ENCODE measurements at places on chromosomes 16 and 17.
A peak's percentile ranks its signal among the peaks of the same experiment; 100 is the strongest.

GRCh38 chr17:38872671-38873385, 3.0 kb downstream of the LASP1 start:
- no peak for DNase-seq

DNA sequence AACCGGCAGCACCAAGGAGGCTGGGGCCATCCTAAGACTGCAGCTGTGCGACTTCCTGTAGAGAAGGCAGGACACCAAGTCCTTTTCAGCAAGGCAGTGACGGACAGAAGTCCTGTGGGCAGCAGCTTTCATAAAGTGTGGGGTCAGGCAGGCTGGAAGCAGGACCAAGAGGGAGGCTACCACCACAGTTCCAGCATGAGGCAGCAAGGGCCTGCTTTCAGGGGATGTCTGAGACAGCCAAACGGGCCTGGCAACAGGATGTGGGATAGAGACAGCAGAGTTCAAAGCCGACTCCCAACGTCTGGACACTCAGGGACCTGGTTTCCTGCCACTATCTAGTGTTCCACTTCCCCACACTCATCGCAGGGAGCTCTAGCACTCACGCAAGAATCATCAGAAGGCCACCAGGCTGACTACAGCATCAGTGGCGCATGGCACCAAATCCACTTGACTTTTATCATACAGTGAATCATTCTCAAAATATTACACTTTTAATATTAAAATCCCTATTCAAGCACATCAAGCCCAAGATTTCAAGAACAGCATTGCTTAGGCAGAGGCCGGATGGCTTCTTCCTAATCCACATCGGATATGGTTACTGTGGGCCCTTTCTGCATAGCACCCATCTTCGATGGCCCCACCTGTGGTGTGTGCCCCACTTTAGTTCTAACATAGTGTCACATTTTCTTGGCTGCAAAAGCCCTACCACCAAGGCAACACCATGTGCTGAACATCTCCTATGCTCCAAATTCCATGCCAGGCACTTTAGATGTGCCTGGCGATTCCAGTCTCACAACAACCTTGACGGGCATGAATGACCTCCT, 5.2 kb downstream of the USP7 start:
- no peak for DNase-seq

DNA sequence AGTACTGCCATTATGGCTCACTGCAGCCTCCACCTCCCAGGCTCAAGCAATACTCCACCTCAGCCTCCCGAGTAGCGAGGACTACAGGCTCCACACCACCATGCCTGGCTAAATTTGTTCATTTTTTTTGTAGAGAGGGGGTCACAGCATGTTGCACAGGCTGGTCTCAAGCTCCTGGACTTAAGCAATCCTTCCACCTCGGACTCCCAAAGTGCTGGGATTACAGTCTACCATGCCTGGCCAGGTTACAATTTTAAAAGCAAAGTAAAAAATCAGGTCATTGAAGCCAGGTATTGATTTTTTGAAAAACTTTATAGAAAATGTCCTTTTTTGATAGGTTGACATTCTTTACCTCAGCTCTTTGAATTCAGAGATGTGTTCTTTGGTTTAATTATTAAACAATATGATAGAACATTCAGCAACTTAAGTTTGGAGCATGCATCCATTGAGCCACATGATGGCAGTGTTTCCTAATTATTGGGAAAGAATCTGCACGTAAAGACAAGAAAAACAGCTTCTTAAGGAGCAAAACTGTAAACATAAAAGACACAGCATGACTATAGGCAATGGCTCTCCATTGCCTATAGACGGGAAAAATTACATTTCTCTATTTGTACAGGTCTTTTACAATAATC, 1.7 kb upstream of the SLC16A11 start:
- no peak for DNase-seq

DNA sequence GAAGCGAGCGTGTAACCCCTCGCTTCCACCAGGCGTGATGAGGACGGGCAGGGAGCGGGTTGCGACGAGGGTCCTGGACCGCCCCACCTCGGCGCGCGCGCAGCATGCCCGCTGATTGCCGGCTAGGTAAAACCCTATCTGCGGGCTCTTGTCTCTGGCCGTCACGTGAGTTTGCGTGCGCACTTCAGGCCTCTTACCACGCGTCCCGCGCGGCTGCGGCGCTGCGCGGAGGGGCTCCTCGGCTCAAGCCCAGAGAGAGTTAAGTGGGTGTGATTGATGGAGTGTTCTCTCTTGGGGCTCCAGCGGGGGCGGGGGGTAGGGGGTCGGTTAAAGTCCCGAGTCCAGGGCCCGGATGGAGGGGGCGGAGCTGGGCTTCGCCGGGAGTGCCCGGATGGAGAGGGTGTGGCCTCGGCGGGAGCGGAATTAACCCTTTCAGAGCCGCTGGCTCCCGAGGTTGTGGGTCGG, 7.9 kb downstream of the KDM6B start:
- DNase-seq = peak; percentile 74

GRCh38 chr17:14245629-14246028, 9.0 kb upstream of the CDRT15 start:
- DNase-seq = no peak

DNA sequence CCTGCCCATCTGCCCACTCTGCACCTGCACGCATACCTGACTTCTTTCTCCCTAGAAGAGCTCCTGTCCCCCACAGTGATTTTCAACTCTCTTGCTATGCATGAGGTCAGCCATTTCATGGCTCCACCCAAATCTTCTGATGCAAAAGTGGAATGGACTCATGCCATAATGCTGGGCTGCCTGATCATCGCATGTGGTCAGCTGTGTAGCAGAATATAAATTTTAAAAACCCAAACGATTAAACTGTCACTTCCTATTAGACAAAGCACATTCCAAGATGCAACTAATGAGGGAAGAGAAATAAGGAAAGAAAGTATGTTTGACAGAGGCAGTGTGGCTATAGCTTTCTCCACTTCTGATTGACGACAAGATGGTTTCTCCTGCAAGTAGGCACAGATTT, 26.1 kb downstream of the GRIN2A start:
- DNase-seq = no peak
